Activated naive CD4-positive, alpha-beta T cell (primary cell): ENCODE measurements at places on chromosomes 6 and 20.

- no peak for DNase-seq
These were observed 64.1 kb upstream of the TGM3 start for GRCh38 chr20:2231701-2232100.

DNA sequence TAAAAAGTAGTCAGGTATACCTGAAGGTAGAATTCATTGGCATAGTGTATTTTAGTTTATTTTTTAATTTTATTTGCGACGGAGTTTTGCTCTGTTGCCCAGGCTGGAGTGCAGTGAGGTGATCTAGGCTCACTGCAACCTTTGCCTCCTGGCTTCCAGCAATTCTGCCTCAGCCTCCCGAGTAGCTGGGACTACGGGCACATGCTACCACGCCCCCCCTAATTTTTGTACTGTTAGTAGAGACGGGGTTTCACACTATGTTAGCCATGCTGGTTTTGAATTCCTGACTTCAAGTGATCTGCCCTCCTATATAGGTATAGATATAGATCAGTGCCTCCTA lies 102.8 kb upstream of the PRSS16 start:
- no peak for DNase-seq

- no peak for DNase-seq
These were observed 39.2 kb downstream of the KIF3B start for GRCh38 chr20:32316667-32317066.

GRCh38 chr6:40714143-40714542 lies 127.0 kb upstream of the LRFN2 start:
- DNase-seq: no peak

DNA sequence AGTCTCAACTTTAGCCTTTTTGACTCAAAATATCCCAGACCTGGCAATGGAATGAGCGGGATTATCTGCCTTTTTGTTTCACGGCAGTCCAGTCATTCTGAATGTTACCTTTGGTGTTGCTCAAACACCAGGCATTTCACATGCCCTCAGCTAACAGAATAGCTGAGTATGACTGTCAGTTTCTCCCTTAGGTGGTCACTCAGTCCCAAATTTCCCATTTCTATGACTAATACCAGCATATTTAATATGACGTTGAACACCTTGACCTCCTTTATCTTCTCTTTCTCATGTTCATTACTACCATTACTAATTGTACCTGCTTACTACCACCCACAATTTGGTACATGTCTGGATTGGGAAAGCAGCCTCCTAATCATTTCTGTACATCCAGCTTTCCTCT lies 65.2 kb downstream of the EDN1 start:
- DNase-seq: no peak

- DNase-seq: no peak
These were observed 137.6 kb upstream of the RIN2 start for GRCh38 chr20:19620446-19620845.

DNA sequence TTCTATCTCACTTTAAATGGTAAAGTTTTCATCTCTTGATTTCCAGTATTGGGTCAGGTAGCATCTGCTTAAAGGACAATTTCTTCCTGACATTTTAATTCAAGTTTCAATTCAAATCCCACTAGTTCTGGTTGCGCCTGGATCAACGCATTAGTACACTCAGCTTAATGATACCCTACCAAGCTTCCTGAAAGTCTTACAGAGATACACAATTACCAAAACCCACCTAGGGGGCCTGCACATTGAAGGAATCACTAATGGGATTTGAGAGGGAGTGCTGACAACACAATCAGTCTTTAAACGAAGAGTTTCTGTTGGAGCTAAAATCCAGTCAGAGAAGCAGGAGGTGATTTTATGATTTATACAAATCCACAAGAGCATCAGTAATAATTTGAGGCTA lies 293.0 kb downstream of the PHF3 start:
- DNase-seq: no peak

GRCh38 chr20:60062431-60063047 lies 104.3 kb downstream of the CDH26 start:
- DNase-seq: no peak

DNA sequence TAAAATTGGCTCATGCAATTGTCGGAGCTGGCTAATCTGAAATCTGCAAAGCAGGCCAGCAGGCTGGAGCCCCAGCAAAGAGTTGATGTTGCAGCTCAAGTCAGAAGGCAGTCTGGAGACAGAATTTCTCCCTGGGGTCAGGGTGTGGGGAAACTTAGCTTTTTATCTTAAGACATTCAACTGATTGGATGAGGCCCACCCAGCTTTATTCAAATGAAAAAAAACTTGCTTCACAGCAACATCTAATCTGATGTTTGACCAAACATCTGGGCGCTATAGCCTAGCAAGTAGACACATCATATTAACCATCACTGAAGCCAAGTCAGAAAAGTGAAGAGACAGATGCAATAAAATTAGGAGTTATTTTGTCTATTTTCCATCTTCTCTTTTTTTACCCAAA lies 108.8 kb upstream of the CCDC28A start:
- no peak for DNase-seq

GRCh38 chr20:59810449-59811187 lies 122.8 kb downstream of the SYCP2 start:
- DNase-seq: no peak

DNA sequence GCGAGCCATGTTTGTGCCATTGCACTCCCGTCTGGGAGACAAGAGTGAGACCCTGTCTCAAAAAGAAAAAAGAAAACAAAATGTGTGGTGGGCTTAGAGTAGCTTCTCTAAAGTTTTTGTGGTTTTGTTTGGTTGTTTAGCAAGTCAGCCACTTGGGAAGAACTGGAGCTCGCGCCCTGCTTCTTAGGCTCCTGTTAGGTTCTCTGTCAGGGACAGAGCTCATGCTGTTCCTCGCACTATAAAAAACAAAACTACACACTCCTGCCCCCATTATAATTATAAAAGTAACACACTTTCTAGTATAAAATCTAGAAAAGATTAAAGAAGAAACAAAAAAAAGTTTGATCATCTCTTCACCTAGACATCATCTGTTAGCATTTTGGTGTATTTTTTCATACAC lies 33.0 kb downstream of the GMPR start:
- DNase-seq: no peak

GRCh38 chr20:41003143-41003935 lies 25.3 kb upstream of the TOP1 start:
- no peak for DNase-seq

DNA sequence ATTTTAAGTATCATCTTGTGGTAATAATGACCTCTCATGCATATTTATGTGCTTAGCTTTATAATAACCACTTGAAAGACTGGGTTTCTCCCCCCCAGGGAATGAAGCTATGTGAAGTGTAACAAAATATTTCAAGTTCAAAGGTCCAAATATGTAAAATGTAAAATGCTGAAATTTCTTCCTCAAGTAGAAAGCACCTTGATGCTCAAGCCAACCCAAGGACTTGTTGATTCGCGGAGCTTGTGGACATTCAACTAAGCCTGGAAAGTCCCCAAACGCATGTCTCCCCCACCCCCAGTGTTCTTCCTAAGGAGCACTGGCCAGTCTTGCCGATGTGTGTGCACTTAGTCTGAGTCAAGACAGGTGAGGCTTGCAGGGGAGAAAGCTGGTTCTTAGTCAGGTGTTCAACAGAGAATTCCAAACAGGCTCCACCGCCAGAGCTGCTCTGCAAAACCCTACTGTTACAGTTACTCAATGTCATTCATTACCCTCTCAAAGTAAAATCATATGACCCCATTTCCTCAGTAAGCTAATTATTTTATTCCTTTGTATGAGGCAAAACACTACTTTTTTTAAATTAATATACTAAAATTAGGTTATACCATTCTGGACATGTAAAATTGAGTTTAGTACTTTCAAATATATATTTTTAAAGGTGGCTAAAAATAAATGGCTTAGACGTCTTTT lies 46.9 kb upstream of the QKI start:
- no peak for DNase-seq
